ENCODE measurements at places on chromosomes 13 and 19.
A peak's percentile ranks its signal among the peaks of the same experiment; 100 is the strongest.

DNA sequence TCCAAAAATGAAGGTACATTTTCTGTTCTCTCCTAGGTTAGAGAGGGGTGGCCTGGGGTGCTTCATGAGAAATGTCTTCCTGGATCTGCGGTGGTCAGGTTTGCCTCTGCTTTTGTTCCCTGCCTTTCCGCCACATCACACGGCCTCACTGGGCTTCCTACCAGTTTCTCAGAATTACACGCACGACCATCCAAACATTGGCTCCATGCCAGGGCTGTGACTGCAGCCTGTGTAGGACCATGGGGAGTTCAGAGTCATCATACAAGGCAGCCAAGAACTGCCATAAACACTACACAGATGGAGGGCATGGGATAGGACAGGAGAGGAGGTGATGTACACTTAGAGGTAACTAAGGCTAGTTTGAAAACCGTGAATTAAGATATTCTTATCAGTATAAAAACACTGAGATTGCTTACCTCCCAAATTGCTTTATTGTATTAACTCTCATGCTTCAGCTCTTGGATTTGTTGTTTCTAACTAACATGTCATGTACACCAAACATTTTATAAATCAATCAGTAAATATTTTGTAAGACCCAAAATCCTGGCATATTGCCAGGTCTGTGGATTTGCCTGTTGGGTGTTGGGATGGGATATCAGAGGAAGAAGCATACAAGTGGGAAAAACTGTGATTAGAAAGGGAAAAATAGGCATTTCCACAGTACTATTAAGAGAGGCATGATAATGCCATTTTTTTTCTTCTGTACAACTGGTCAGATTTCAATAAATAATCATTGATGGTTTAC lies 45.2 kb downstream of the CDADC1 start:
- no peak for DNase-seq

GRCh38 chr13:70108356-70109105 lies at the start of gene KLHL1:
KLHL1 (minus strand) TSS chr13:70108452; CDS start chr13:70107699, 753 bp downstream.
- DNase-seq: no peak

DNA sequence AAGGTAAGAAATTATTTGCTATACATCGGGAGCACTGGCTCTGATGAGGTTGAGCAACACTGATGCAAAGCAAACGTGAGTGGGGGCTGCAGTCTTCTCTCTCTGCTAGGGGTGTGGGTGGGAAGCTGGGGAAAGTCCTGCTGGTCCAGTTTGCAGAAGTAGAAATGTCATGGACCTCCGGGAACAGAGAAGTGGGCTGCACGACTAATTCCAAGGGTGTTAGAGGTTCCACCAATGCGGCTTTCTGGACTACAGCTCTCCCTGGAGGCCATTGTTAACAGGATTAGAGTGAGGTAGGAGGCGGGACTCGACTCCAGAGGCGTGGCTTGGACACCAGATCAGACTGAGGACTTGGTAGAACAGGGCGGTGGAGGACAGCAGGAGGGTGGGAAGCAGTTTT lies 5.7 kb upstream of the FBXO27 start:
- DNase-seq: peak; percentile 69

DNA sequence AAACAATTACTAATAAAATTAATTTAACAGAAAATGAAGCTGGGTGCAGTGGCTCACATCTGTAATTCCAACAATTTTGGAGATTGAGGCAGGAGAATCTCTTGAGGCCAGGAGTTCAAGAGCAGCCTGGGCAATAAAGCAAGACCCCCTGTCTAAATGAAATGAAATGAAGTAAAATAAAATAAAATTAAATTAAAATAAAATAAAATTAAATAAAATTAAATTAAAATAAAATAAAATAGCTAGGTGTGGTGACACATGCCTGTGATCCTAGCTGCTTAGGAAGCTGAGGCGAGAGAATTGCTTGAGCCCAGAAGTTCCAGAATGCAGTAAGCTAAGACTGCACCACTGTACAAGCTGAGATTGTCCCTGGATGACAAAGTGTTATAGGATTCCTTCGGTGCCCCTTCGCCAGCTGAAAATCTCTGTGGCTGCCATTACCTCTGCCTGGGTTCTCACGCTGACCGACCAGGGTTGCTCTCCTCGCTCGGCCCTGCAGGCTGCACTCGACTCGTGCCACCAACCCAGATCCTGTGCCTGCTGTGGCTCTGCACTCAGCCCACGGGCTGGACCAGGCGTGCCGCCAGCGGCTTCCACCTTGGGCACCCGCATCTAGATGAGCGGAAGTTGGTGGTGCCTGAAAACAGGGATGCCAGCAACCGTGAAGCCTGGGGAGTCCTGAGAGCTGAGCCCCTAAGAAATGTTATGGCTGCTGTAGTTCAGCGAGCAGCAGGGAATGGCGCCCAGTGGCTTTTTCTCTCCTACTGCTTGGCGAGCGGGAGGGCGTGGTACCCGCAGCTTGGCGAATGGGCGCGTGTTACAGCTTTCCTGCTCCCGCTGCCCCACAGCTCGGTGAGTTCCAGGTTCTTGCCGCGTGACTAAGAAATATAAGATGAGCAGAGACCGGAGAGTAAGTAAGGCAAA lies 539.2 kb upstream of the PCDH9 start:
- DNase-seq: no peak

DNA sequence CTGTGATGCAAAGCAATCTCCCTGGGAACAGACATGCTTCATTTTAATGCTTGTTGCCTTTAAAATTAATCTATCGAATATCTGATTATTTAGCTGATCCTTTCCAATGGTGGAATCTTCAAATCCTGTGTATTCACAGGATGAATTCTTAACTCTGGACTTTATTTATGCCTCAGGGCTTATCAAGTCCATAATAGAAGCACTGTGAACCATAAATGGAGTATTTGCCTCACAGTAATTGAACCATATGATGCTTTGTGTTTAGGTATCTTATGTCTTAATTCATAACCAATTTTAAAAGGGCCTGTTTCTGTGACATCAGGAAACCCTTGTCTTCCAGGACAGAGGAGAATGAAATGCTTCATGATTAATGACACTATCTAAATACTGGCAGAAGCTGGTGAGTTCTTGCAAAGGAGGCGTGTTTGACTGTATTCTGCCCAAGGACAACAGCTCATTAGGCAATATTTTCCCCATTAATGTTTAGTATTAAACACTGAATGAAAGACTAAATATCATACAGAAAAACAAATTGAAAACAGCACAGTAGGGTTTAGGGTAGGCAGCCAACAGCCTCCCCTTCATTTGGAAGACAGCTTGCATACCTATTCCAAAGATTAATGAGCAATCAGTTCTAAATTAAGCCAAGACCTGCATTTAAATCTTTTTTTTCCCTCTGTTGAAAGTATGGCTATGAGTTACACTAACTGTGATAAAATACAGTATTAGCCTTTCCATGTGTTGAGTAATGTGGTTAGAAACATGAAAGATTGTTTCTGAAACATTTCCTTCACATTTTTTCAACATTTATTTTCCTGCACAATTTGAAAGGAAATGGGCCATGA lies 709.4 kb downstream of the PCDH9 start:
- no peak for DNase-seq

- DNase-seq: no peak
These were observed 39.5 kb downstream of the ZSWIM9 start for GRCh38 chr19:48210005-48210404.
